ENCODE measurements at places on chromosomes 2 and 18. TPM values are rescaled to one million over a fixed set of nuclear protein-coding genes. Genes with fewer than 3 reads are reported as not detected.

The HOXD3 gene
- 11.2 TPM for total RNA-seq

The NRBP1 gene
- 116 TPM for total RNA-seq

The RTP5 gene
- not detected for total RNA-seq

The HOXD13 gene
- total RNA-seq = not detected

The ARHGEF4 gene
- not detected for total RNA-seq

The BUB1 gene
- total RNA-seq = 67.8 TPM

The IL18R1 gene
- total RNA-seq = 6.4 TPM

The DLX2 gene
- total RNA-seq = not detected

The REG1B gene
- not detected for total RNA-seq

The TRAK2 gene
- 48.5 TPM for total RNA-seq

The TCF23 gene
- not detected for total RNA-seq

The IL36RN gene
- total RNA-seq = not detected

The TUBB8B gene
- not detected for total RNA-seq

The STARD6 gene
- total RNA-seq = not detected

The SATB2 gene
- total RNA-seq = 1.3 TPM

The OR6B2 gene
- total RNA-seq = not detected

The CD207 gene
- not detected for total RNA-seq

The MC4R gene
- not detected for total RNA-seq

The PLEK gene
- 0.22 TPM for total RNA-seq

The CRYGD gene
- not detected for total RNA-seq

The PLEKHM3 gene
- 10.8 TPM for total RNA-seq

The SLC14A1 gene
- not detected for total RNA-seq

The GKN1 gene
- not detected for total RNA-seq

The AGAP1 gene
- total RNA-seq = 17.6 TPM

The SCN7A gene
- total RNA-seq = not detected

The CD8B gene
- not detected for total RNA-seq

The TMEM17 gene
- 1.7 TPM for total RNA-seq

The GPN1 gene
- 55.2 TPM for total RNA-seq

The IL1F10 gene
- not detected for total RNA-seq

The DLX1 gene
- not detected for total RNA-seq

The HOXD8 gene
- not detected for total RNA-seq

The SP100 gene
- total RNA-seq = 216 TPM

The CDH20 gene
- total RNA-seq = not detected

The ABCB6 gene
- total RNA-seq = 25.8 TPM

The CACNB4 gene
- 1.2 TPM for total RNA-seq

The HOXD4 gene
- total RNA-seq = 8.7 TPM

The STAT4 gene
- 0.07 TPM for total RNA-seq

The SIX3 gene
- not detected for total RNA-seq

The REG3A gene
- total RNA-seq = not detected

The NEU2 gene
- total RNA-seq = not detected

The MRPS9 gene
- 30.2 TPM for total RNA-seq

The POTEI gene
- total RNA-seq = 0.66 TPM

The PLGLB2 gene
- total RNA-seq = 2.7 TPM

The SULT1C2 gene
- not detected for total RNA-seq

The TFPI gene
- total RNA-seq = 498 TPM
